ENCODE measurements at places on chromosomes 1 and 21.
A peak's percentile ranks its signal among the peaks of the same experiment; 100 is the strongest.

- no peak for DNase-seq
Observed at GRCh38 chr1:225770561-225771248, 6.9 kb upstream of the SRP9 start.

GRCh38 chr1:229693129-229693900 lies 67.3 kb downstream of the URB2 start:
- no peak for DNase-seq

GRCh38 chr1:156592910-156593660 lies 1.5 kb downstream of the NAXE start:
- DNase-seq: no peak

DNA sequence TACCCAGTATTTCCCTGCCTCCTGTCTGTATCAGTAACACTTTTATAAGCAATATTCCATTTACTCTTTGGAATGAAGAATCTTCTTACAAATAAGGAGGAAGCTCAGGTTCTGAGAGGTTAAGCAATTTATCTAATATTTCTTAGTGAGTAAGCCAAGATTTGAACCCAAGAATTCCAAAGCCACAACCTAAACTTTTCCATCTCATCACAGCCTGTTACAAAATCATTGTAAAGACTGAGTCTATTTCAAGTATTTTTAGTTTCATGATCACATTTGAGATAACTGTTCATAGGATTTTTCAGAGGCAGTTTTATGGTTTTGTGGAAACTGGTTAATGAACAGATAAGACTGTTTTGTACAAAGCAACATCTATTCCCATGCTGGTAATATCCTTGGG lies 29.8 kb upstream of the HHAT start:
- no peak for DNase-seq

DNA sequence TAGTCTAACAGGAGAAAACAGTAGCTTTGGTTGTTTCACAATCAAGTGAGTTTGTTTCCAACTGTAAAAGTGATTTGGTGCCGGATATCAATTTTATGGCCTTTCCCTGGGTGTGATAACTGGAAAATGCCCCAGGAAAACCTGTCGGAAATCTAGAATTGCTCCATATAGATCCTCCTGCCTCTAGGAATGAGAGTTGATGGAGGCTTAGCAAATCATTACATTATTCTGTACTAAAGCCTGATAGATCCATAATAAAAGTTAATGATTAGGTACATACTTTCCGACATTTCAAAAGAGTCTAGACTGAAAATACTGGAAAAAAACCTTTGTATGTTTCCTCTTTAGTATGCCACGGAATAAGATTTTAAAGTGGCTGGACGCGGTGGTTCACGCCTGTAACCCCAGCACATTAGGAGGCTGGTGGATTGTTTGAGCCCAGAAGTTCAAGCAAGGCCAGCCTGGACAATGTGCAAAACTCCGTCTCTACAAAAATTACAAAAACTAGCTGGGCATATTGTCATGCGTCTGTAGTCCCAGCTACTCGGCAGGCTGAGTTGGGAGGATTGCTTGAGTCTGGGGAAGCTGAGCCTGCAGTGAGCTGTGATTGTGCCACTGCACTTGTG lies 70.0 kb upstream of the SLC45A1 start:
- DNase-seq: no peak

GRCh38 chr1:1285611-1286311 lies 5.5 kb downstream of the SCNN1D start:
- DNase-seq: no peak

- DNase-seq: no peak
Observed at GRCh38 chr1:205456868-205457745, 1.3 kb upstream of the BLACAT1 start.

- no peak for DNase-seq
Observed at GRCh38 chr1:156420205-156421061, 51.4 kb downstream of the RHBG start.

DNA sequence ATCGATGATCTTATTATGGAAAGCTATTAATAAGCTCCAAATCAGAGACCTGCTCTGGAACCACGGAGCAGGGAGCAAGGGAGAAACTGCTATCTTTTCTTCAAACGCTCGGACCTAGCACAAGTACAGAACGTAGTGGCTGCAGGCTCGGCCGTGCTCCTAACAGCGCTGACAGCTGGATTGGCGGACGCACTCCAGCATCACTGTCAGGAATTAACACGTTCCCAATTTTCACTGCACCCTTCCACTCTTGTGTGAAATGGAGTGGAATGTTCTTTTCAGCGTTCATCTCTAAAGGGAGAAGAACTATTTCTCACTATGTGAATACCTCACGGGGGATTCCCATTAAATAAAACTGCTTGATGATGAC lies 106.9 kb downstream of the ZNF281 start:
- DNase-seq: no peak

GRCh38 chr1:180299479-180300221 lies 69.6 kb downstream of the LHX4 start:
- DNase-seq: no peak

- peak; percentile 55 for DNase-seq
Observed at GRCh38 chr1:25760871-25761270, 39.1 kb upstream of the SELENON start.

DNA sequence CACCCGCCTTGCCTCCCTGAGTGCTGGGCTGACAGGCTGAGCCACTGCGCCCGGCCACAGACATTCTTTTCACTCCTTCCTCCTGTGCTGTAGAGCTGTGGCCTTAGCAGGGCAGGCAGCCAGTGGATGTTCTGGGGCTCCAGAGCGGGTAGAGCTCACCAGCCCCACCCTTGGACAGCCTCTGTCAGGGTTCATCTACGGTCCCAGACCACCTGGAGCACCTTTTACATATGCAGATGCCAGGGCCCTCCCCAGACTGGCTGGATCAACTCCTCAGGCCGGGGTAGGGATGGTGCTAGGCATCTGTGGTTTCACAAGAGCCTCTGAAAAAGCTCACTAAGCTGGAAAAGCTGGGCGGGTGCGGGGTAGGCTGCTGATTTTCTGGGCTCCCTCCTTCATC lies 4.6 kb downstream of the ATP13A2 start:
- no peak for DNase-seq

DNA sequence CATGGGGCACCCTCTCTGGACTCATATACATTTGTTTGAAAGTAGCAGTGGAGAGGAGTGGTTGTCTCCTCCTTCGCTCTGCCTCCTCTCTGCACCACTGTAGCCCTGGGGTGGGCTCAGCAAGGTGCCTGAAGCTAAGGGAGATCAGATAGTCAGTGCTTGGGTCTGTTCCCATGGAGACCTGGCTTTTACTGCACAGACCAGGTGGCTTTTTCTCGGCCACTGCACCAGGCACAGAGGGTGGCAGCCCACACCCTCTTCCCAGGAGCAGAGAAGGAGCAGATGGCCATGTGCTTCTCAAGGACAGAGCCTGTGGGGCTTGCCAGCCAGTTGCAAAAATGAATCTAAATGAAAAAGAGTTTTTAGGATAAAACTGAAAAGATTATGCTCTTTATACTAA lies 123.4 kb upstream of the KCNK1 start:
- no peak for DNase-seq

DNA sequence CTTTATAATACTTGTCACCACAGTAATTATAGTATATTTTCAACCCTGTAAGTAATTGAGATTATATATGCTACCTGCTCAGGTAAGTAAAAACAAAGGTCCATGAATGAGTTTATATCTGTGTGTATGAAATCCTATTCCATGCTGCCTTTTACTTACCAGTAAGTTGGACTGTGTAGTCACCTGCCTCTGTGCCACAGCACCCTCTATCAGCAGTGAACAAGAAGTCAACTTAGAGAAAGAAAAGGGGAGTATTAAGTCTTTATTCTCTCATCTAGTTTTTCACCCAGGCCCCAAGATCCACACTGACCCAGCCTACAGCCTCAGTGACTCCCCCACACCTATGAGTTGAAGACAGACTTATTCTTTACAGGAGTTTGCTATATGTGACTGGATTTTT lies 36.9 kb upstream of the IFI16 start:
- DNase-seq: no peak

GRCh38 chr1:15944308-15945010 lies 31.4 kb downstream of the ZBTB17 start:
- no peak for DNase-seq

DNA sequence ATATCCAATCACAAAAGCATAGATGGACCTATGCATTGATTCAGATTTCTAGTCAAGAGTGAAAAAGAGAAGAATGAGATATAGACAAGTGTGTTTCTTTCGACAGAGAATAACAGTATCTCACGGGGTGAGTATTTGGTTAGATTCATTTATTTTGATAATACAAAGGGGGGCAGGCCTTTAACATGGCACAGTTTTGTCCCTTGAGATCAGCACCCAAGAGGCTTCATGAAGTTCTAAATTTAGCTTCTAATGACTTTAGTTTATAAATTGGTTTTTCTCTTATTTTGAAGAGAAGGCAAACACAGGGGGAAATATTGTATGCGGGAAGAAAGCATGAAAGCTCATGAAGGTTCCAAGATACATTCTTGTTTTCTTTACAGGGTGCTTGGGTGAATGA lies at the start of gene OR1C1:
Gene OR1C1 (minus strand): TSS at position 101 of the 400 bp plus-strand sequence. CDS start 2,150 bp downstream, outside the sequence.
- no peak for DNase-seq

- DNase-seq: no peak
Observed at GRCh38 chr1:89894210-89895201, 73.7 kb downstream of the LRRC8D start.

Measured in CMK (cell line).